Renal cortex interstitium (tissue), 15 donors: ENCODE measurements at places on chromosomes 2 and 18. TPM values are rescaled to one million over a fixed set of nuclear protein-coding genes. Genes with fewer than 3 reads are reported as not detected.

The UGT1A7 gene
- polyA plus RNA-seq, result 0.09 TPM

The MAP3K19 gene
- 0.32 TPM for polyA plus RNA-seq

- no peak for DNase-seq
Observed at GRCh38 chr18:59616501-59616900, 80.7 kb downstream of the CCBE1 start.

DNA sequence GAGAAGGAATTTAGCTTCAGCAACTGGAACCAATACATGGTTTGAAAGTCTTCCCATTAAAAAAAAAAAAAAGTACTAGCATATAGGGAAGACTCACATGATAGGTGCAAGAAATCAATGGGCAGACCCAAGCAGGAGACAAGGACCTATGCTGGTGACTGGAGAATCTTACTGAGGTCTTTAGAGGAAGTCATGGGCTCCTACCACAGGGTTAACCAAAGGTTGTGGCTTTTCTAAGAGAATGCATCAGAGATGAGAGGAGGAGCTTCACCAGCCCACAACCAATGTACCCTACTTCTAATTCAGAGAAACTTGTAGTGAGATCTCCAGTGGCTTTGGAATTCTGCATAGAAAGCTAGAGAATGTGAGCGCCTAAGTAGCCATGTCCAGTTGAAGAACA is 207.4 kb downstream of the NCKAP5 start:
- DNase-seq, result no peak

GRCh38 chr2:104888489-104889258 is 34.8 kb downstream of the POU3F3 start:
- no peak for DNase-seq

The ACTR1B gene
- 65.4 TPM for polyA plus RNA-seq

The CFC1 gene
- not detected for polyA plus RNA-seq

The LRRTM1 gene
- polyA plus RNA-seq, result 28.1 TPM

The ZNF396 gene
- polyA plus RNA-seq, result 7.0 TPM

DNA sequence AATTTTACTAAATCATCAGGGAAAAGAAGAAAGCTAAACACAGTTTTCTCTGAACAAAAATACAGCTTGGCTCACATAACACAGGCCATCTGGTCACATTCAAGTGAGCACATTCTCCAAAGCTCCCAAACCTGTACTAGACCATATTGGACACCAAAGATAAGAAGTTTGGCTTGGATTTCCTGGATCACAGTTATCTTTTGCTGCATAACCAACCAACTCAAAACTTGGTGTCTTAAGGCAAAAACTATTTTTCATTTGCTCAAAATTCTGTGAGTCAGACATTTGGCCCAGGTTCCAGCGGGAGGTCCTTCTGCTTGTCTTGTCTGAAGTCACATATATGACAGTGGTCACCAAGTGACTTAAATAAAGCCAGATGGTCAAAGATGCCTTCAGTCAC is 83.2 kb downstream of the GYPC start:
- DNase-seq, result no peak

DNA sequence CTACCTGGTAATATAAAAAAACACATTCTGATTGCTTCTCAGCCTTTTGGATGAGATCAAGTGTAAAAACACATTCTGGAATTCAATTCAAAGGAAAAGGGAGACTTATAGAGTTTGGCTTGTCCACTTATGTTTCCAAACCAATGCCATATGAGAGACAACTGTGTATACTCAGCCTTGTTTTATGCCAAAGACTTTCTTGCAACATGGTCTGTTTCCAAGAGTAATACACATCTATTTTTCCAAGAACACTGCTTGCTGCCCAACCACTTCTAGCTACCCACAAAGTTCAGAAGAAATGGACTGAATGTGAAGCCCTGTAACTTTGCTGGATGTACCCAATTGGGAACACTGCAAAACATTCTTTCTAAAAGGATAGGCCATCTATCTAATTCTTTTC is 48.0 kb upstream of the GRB14 start:
- no peak for DNase-seq

DNA sequence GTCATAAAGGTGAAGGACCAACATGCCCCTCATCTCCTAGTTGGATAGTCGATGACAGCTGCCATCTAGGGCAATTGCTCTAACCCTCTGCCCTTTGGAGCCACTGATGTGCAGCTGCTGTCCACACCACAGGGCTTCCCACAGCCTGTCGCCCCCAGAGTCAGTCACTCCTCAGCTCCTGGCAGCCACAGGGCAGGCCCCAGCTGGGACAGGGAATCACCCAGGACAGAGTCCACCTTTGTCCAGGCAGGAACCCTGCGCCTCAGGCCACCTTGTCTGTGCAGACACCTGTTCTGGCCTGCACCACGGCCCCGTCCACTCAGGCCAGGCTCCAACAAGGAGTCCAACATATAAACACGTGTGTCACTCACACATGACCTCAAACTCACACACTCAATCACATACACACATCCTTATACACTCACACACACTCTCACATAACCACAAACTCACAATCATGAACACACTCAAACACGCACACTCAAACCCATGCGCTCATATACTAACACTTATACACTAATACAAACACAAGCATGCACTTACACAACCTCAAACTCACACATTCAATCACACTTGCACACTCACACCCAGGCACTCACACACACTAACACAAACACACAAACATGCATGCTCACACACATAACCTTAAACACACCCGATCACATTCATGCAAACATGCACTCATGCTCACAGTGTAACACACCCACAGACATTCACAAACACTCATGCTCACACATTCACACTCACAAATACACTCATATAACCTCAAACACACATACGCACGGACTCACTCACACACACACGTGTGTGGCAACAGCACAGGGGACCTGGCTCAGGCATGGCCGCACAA is 29.7 kb downstream of the HDAC4 start:
- no peak for DNase-seq

The MEIS1 gene
- 123 TPM for polyA plus RNA-seq

The CIDEA gene
- polyA plus RNA-seq, result not detected

DNA sequence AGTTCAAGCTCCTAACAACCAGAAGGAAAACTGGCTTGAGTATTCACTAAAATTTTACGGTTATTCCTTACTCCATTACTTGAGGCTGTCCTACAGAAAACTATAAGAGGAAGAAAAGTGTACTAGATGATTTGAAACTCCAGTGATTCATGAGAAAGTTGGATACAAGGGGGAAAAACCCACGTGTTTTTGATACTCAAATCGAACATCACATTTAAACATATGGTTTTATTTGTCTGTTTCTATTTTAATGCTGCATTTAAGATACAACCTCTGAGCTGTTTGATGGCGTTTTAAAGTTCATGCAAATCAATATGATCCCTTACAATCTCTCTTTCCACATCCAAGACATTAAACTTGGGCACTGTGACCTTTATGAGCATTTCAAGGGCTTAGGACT is 125.1 kb upstream of the LMAN1 start:
- no peak for DNase-seq

The SERPINB11 gene
- not detected for polyA plus RNA-seq

DNA sequence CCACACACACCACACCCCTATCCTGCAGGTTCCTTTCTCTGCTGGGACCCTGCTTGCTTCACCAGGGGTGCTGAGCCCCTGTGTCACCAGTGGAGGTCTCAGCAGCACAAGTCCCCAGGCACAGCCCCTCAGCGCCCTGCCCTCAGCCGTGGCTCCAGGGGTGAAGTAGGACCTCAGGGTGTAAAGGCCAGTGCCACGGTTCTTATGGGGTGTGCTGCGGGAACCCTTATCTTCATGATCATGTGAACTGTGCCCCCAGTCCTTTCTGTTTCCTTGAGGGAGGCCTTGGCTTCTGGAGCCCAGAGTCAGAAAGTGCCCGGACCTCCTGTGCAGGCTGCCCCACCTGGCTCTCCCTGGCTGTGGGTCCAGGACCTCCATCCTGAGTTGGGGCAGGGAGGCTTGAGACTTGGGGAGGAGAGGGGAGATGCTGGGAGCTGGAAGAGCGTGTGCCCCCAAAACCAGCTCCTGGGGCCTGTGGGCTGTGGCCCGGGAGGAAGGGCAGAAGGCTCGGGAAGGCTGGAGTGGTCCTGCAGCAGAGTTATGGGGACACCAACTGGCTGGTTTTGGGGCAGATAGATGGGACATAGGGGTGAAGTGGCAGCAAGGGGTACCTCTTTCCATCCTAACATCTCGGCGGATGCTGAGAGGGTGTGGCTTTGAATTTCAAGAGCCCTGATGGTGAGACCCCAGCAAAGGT is 20.2 kb upstream of the KLF11 start:
- DNase-seq, result no peak

The SLC5A7 gene
- polyA plus RNA-seq, result 0.83 TPM

DNA sequence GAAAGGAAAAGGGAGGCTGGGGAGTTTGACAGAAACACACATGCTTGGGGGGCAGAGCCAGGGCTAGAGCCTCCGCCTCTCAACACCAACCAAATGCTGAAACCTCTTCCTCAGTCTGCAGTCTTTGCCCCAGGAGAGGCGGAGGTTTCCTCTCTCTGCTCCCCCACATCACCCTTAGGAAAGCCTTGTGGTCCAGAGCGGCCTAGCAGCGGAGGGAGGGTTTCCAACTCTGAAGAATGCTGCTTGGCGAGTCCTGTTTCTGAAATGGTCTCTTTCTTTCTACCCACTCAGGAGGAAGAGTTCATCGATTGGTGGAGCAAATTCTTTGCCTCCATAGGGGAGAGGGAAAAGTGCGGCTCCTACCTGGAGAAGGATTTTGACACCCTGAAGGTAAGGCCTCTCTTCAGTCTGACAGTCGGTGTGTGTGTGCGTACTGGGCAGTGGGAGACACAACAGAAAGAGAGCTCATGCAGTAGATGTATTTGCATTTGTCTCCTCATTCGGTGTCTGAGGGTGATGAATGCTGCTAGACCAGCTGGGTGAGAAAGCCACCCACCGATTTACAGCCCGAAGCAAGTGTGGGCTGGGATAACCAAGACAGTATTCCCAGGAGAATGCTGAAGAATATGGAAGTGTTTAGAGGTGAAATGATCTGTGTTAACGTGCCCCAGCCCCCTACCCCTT is 190.5 kb downstream of the DYSF start:
- no peak for DNase-seq

The NTSR2 gene
- polyA plus RNA-seq, result not detected

DNA sequence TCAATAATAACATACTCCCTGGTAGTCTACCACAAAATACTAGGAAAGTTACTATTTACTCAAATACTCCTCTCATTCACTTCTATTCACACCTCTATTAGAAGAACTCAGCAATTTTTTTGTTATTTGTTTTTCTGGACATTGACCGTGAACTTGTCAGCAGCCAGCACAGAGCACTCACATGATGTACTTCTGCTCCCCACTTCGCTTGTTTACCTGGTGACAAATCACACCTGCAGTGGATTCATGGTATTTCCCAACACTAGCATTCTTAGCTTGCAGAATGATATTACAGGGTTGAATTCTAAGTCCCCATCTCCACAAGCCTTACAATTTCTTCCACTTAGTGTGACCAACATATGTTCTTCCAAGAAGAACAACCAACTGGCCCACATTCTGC is 238.2 kb downstream of the SATB2 start:
- DNase-seq, result no peak

- no peak for DNase-seq
Observed at GRCh38 chr2:143394062-143394461, 264.8 kb downstream of the ARHGAP15 start.

The GALNT14 gene
- 33.2 TPM for polyA plus RNA-seq

The RGPD3 gene
- 0.67 TPM for polyA plus RNA-seq

GRCh38 chr2:215662715-215663114 is 226.8 kb upstream of the FN1 start:
- no peak for DNase-seq

- no peak for DNase-seq
Observed at GRCh38 chr2:65710779-65711295, 278.4 kb upstream of the SPRED2 start.

The CWC22 gene
- 44.0 TPM for polyA plus RNA-seq

The STARD6 gene
- 0.82 TPM for polyA plus RNA-seq

DNA sequence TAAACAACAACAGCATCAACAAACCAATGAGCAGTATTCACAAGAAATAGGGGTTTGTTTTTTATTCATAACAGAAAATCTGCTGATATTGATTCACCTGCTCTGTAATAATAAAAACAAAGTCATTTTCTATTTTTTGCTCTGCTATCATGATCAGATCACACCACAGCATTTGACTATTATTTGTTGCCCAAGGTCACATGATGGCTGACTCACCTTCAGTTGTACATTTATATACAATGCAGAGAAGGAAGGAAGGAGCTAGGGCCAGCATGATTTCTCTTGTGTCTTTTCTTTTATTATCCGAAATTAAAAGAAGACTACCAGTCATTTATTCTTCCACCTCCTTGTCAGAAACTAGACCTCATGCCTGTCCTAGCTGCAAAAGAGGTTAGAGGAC is 1427.7 kb upstream of the CELF4 start:
- no peak for DNase-seq

GRCh38 chr18:48780201-48780912 is 170.4 kb downstream of the SMAD7 start:
- DNase-seq, result peak; percentile 78

The CYTIP gene
- 2.2 TPM for polyA plus RNA-seq

The SLC9A4 gene
- polyA plus RNA-seq, result 5.4 TPM

The IGFBP2 gene
- polyA plus RNA-seq, result 169 TPM

The GYPC gene
- 60.5 TPM for polyA plus RNA-seq

DNA sequence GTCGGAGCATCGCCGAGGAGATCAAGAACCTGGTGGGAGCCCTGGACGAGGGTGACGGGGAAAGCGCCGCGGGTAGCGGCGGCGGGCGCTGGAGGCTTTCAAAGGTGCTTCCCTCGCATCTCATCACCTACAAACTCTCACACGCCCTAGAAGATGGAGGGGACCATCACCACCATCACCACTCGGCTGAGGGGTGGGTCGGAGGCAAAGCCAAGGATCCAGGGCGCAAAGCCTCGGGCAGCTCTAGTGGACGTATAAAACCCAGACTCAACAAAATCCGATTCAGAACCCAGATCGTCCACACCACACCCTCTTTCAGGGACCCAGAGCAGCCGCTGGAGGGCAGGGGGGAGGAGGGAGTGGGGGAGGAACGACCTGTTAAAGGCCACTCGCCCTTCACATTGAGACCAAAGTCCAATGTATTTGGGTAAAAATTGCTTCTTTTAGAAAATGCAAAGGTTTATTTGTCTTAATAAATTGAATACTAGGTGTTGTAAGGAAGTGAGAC is 1.5 kb downstream of the SOWAHC start:
- no peak for DNase-seq
